ENCODE measurements at places on chromosomes 13 and 19. TPM values are rescaled to one million over a fixed set of nuclear protein-coding genes. Genes with fewer than 3 reads are reported as not detected.

- H3K27ac ChIP-seq: no peak overlapping the region
- no peaks in the 10 kb centered on the region for H3K27me3 ChIP-seq
- H3K4me1 ChIP-seq: no peaks in the 10 kb centered on the region
- H3K4me3 ChIP-seq: no peak overlapping the region
Observed at GRCh38 chr19:1231729-1232637, 5.8 kb downstream of the CBARP start.

DNA sequence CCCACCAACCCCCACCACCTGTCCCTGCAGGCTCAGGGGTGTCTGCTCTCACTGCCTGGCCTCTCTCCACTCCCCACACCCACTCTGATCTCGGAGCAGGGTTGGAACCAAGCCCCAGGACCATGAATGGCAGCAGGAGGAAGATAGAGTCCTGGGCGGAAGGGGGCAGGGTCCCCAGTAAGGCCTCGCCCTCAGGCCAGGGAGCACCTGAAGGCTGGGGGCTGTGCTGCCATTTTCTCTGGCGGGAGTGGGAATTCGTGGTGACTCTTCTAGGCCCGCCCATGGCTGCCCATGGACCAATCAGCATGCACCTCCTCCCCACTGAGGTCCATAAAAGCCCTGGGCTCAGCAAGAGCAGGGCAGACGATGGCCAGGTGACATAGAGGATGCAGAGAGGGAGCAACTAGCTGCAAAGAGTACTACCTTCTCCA is 25.0 kb downstream of the KBTBD6 start:
- no peak for DNase-seq
- no peak overlapping the region for H3K27ac ChIP-seq
- H3K27me3 ChIP-seq: no peaks in the 10 kb centered on the region
- no peak overlapping the region for H3K4me3 ChIP-seq

GRCh38 chr13:21913010-21913409 is 242.1 kb downstream of the FGF9 start:
- no peaks in the 10 kb centered on the region for H3K36me3 ChIP-seq
- H3K27ac ChIP-seq: no peak overlapping the region
- H3K4me1 ChIP-seq: no peaks in the 10 kb centered on the region
- H3K27me3 ChIP-seq: no peaks in the 10 kb centered on the region
- peak; percentile 22 for DNase-seq

GRCh38 chr13:105783261-105783660 is 752.2 kb downstream of the EFNB2 start:
- no peak overlapping the region for H3K27ac ChIP-seq
- H3K27me3 ChIP-seq: no peaks in the 10 kb centered on the region
- no peak for DNase-seq
- no peaks in the 10 kb centered on the region for H3K36me3 ChIP-seq
- no peak overlapping the region for H3K4me3 ChIP-seq

NLRP11 gene
- total RNA-seq: not detected

FEM1A gene
- total RNA-seq: 9.2 TPM

DNA sequence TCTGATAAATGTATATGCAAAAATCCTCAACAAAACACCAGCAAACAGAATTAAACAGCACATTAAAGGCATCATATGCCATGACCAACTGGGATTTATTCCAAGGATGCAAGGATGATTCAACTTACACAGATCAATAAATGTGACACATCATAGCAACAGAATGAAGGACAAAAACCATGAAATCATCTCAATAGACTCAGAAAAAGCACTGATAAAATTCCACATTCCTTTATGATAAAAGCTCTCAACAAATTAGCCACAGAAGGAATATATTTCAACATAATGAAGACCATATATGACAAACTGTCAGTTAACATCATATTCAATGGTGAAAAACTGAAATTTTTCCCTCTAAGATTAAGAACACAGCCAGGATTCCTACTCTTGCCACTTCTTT is 691.6 kb downstream of the DIAPH3 start:
- H3K36me3 ChIP-seq: no peaks in the 10 kb centered on the region
- DNase-seq: no peak
- H3K4me3 ChIP-seq: no peak overlapping the region
- H3K27me3 ChIP-seq: peaks cover 2% of the 10 kb centered on the region
